ENCODE measurements at places on chromosomes 16 and 17.

- DNase-seq = no peak
These were observed 409.6 kb downstream of the NPIPA8 start for GRCh38 chr16:17926866-17927399.

DNA sequence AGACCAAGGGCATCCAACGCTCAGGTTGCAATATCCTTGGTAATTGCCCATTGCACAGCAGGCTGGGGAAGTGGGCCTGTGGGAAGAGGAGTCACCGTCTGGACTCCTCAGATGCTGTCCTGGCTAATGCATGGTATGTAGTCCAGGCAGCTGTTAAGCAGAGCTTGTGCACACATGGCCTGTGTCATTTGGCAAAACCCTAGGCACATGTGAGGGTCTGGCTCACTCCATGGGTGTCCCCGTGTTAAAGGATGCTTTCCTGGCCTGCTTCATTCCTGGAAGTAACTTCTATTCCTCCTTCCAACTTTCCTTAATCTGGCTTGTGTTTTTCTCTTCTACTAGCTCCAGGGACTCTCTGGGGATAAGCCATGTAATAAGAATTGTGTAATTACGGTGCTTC is 378.0 kb upstream of the CA10 start:
- no peak for DNase-seq

- no peak for DNase-seq
These were observed 62.1 kb downstream of the GPRC5B start for GRCh38 chr16:19822533-19822932.

- no peak for DNase-seq
These were observed 7.4 kb upstream of the EFCAB13 start for GRCh38 chr17:47316311-47316710.

GRCh38 chr16:47574091-47575054 is 113.2 kb downstream of the PHKB start:
- DNase-seq = no peak

GRCh38 chr17:50642722-50643656 is 8.3 kb downstream of the ABCC3 start:
- no peak for DNase-seq
